ENCODE measurements at places on chromosomes 5 and 9.

GRCh38 chr5:125450771-125451170, 704.3 kb upstream of the ZNF608 start:
- DNase-seq = no peak

GRCh38 chr9:34171753-34172535, 6.9 kb upstream of the UBAP1 start:
- no peak for DNase-seq

GRCh38 chr5:82885627-82886389, 191.4 kb downstream of the TMEM167A start:
- DNase-seq = no peak

- DNase-seq = no peak
These were observed 512.1 kb upstream of the MEF2C start for GRCh38 chr5:89395111-89395510.

GRCh38 chr9:126546036-126546435, 67.7 kb upstream of the LMX1B start:
- no peak for DNase-seq

DNA sequence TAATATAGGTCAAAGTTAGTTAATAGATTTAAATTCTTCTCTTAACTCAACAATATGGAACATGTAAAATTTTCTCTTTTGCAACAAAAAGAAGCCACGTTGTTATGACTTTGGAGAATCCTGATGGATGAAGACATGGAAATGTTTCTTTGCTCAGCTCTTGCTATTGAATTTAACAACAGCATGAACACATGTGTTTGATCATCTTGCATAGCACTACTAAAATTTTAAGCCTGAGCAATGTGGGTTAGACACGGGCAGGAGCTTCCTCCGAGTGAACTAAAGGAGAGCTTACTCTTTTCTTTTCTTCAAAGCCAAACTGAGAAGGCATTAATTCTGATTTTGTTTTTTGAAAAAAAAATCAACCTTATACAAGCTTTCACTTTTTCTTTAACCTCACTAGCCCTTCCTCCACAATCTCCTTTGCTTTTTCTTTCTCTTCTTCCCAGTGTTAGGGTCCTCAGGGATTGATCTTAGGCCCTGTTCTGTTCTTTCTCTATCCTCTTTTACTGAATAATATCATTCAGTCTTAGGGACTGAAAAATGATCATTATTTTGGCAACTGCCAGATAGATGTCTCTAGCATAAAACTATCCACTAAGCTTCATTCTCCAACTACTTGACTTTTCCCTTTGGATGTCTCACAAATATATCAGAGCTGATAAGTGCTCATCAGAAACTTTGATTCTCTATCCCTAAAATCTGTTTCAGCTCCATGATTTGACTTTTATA, 36.9 kb downstream of the ADAMTS19 start:
- no peak for DNase-seq

DNA sequence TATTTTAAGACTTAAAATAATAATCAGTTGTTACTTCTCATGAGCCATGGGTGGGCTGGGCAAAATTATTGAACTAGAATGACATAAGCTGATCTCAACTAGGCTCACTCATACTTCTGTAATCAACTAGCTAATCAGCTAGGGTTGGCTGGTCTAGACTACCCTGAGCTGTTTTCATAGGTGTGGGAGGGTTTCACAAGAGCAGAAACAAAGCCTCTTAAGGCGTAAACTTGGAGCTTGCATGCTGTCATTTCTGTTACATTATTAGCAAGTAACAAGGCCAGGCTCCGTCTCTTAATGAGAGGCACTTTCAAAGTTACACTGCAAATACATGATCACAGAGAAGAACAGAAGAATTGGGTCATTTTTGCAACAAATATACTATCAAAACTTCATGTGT, 57.2 kb upstream of the GHR start:
- no peak for DNase-seq

DNA sequence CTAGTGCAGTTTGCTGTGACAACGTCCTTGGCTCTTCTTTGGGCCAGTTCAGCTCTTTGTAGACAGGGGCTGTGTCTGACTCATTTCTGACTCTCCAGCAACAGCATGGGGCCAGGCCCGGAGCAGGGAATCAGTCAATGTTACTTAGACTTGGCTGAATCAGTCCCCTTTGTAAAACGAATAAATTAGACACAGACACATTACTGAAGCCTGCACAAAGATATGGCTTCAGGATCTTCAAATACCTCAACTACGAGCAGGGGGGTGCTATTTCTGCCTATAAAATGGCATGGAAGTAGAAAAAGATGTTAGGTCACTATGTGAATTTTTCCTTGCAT, 204.7 kb downstream of the TTLL11 start:
- DNase-seq = no peak

DNA sequence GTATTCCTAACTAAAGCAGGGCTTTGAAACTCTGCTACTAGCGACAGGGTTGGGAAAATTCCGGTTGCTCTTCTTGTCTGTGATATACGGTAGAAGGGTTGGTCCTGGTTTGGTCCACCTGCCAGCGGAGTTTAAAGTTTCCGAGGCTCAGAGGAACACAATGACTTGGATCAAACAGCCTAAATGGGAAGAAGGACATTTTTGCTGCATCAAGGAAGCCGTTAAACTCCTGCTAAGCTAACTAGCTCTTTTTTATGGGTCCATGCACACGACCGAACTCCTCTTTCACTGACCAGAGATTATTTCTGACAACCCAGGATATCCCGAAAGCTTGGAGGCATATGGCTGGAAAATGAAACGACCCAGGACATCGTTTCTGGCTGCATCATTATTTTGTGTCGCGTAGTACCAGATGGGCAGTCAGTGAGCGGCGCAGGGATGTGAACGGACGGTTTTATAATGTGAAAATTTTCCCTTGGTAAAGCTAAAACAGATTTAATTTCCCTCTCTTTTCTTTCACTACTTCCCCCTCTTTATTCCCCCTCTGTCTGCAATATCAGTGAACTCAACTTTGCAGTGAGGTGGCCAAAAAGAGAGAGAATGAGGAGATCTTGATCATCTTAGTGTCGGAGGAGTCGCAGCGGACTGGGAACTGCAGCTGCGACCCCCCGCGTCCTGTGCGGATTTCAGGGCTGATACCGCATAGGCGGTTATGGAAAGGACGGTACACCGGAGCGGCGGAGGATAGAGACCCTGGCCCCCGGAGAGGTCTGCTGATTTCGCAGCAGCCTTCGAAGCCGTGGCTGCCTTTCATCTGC, at the start of gene LURAP1L:
LURAP1L (plus strand) TSS at position 160 of the 818 bp plus-strand sequence. CDS start 696 bp downstream, outside the sequence.
- DNase-seq = peak; percentile 71

- DNase-seq = no peak
These were observed 2.6 kb downstream of the PDLIM4 start for GRCh38 chr5:132260051-132260450.

- DNase-seq = no peak
These were observed 31.6 kb downstream of the LMNB1 start for GRCh38 chr5:126808521-126808988.

- DNase-seq = no peak
These were observed 246.0 kb downstream of the ENC1 start for GRCh38 chr5:74394528-74394915.

DNA sequence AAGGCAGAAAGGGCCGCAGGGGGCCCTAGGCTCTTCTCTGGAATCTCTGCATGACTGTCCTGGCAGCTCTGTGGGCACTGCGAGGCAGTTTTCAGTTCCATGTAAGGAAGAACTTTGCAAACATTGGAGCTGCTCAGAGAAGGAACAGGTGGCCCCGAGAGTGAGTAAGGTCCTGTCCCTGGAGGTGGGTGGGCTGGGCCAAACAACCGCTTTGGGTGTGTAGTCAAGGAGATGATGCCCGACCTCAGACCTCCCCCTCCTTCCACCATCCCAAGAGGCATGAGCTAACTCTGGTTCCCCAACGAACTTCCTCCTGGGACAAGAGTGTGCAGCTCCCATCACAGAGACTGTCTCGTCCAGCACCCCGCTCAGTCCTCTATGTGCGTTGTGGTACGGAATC, 20.5 kb downstream of the CSF1R start:
- DNase-seq = no peak

DNA sequence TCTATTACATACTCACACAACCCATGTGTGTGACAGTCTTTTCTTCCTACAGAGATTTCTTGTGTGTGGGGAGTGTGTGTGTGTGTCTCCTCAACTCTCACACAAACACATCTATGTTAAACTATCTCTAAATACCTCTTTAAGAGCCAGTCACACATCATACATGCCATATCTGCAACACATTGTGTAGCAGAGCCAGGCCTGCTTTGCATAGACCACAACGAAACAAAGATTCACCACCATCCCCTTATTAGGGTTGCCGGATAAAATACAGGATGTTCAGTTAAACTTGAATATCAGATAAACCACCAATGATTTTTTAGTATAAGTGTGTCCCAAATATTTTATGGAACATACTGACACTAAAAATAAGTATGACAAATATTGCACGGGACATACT, 2.3 kb downstream of the FAM170A start:
- no peak for DNase-seq

DNA sequence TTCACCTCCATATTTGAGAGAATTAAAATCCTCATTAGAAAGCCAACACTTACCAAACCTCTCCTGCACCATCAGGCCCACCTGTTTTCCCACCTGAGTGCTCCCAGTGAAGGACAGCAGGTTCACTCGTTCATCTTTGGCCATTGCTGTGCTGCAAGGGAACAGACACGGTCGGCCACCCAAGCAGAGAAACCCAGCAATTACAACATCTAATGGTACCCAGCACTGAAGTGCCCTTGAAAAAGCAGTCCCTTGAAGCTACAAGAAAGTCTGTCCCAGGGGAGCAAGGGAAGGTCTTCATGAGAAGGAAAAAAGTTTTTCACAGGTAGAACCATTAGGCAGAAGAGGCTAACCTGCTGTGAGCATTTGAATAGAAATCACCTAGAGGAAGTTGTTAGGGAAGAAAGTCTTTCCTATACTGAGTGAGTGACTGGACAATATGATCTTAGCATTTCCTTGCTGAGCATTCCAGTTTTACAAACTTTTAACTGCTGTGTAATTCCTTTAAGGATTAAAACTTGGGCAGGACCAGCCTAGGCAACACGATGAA, 26.7 kb downstream of the ALDH7A1 start:
- DNase-seq = no peak

- no peak for DNase-seq
These were observed 184.7 kb downstream of the C9orf50 start for GRCh38 chr9:129435988-129436717.

DNA sequence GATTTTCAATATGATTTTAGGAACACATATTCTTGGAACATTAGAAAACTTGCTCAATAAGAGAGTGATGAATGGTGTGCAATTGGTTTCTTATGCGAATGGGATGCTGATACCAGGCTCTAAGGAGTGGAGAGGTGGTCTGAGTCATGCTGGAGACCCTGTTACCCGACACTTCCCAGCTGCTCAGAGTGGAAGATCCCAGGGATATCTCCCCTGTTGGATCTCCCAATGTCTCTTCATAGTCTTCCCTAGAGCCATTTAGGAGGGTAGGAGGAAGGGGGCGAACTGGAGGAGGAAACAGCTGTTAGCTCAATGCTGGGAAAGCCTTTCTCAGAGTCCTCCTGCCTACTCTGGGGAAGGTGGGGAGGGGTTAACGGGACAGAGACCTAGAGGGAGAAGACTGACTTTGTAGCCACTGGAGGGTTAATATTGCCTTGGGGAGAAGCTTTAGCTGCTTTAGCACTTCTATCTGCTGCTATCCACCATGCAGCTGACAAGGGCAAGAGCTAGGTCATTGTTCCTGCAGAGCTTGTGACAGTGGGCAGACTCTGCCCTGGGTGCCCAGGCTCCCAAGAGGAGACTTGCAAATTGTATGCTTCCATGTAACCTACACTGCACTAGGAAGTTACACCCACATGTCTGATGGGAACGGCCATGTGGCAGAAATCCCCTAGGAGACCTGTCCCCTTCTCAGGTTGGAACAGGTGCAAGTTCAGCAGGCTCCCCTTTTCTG, 301.0 kb downstream of the GADD45G start:
- DNase-seq = no peak

- no peak for DNase-seq
These were observed 456.3 kb upstream of the WWC1 start for GRCh38 chr5:167835146-167835545.

DNA sequence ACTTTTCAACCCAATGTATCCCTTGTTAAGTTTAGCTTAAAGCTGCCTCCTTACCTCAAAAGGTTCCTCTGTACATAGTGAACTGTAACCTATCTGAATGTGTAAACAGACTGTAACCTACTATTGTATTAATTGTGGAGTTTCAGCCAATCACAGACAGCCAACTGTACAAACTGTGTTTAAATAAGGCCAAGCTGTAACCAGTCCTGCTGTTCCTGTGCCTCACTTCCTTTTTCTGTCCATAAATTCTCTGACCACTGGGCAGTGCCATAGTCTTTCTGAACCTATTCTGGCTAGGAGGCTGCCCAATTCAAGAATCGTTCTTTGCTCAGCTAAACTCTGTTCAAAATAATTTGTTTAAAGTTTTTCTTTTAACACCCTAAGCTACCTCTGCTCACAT, 74.7 kb upstream of the DAPK1 start:
- DNase-seq = no peak

- DNase-seq = no peak
These were observed 106.5 kb upstream of the LARP1 start for GRCh38 chr5:154648706-154649105.

- DNase-seq = no peak
These were observed 117.8 kb upstream of the CACNA1B start for GRCh38 chr9:137759649-137760321.

DNA sequence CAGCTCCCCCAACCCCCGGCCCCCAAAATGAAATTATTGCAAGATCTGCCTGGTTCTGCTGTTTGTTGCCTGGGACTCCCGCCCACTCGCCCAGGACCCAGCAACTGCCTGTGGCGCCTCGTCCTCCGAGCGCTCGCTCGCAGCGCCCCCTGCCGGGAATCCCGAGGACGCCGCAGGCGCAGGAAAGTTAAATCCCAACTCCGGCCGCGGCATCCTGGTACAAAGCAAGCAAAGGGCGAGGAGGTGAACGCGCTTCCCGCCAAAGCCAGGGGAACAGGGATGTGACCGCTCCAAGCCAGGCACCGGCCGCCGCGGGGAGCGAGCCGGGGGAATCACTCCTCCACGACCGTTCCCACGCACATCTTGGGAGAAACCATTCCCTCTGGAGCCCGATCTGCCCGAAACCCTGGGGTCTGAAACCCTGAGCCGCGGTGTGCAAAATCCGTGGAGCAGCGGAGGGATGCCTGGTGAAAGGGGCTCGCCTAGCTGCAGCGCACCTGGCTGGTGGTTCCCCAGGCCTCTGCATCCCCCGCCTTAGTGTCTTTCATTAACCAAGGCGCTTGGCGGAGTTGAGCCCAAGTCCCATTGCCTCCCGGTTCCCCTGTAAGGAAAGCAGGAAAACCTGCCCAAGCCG, 1.3 kb downstream of the SEMA5A start:
- DNase-seq = no peak
